Stimulated activated CD4-positive, alpha-beta T cell treated with anti-CD3 and anti-CD28 coated beads, Interleukin-15, amount 100 ng/mL, for 48 hours (primary cell): ENCODE measurements at places on chromosomes 12 and 14.

GRCh38 chr14:23042162-23042965, at the start of gene PSMB11:
PSMB11 (plus strand) TSS chr14:23042212; CDS start chr14:23042226, 14 bp downstream.
- DNase-seq: no peak

- no peak for DNase-seq
These were observed 19.5 kb upstream of the ITGA5 start for GRCh38 chr12:54438517-54438916.

- no peak for DNase-seq
These were observed 41.2 kb downstream of the DGLUCY start for GRCh38 chr14:91154851-91155625.

- DNase-seq: no peak
These were observed 24.3 kb downstream of the VRK1 start for GRCh38 chr14:96821501-96821900.

- DNase-seq: no peak
These were observed 66.6 kb upstream of the FBRSL1 start for GRCh38 chr12:132423251-132423819.

GRCh38 chr12:88243982-88244381, 101.9 kb downstream of the TMTC3 start:
- no peak for DNase-seq

DNA sequence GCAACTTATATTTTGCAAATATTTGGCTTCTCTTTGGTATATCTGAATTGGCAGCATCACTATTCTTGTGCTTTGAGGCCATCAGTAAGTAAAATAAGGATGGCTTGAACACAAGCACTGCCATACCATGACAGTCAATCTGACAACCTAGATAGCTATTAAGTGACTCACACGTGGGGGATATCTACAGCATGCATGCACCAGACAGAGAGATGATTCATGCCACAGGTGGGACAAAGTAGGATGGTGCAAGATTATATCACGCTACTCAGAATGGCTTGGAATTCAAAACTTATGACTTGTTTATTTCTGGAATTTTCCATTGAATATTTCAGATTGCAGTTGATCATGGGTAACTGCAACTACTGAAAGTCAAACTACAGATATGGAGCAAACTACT, 675.6 kb upstream of the MDGA2 start:
- DNase-seq: no peak

- no peak for DNase-seq
These were observed 8.8 kb downstream of the ALKBH2 start for GRCh38 chr12:109084425-109084824.

DNA sequence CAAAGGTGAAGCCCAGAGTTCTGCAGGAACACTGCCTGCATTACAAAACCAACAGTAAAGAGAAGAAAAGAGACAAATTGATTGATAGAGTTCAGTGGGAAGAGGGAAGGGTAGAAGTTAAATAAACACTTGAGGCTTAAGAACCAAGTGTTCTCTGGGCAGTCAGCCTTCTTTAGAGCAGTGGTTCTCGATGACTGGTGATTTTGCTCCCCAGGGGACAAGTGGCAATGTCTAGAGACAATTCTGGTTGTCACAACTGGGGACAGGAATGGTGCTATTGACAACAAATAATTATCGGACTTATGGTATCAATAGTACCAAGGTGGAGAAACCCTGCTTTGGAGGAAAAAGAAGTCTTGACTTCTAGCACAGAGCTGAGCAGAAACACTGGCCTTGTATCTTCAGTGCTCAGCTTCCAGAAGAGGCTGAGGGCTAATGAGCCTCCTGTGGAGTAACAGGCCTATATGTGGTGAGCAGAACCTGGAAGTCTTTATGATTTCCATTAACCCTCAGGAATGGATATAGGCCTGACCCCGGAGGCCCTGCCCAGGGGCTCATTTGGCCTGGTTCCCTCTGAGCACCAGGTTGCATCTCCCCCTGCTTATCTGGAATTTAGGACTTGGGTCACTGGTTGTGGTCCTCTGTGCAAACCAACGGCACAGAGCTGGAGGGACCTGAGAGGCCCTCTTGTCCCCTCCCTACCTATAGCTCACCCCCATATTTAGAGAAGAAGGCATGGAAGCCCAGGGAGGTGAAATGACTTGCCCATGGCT, 204.6 kb upstream of the PWP1 start:
- no peak for DNase-seq

GRCh38 chr12:57736741-57737466, 1.6 kb downstream of the AGAP2 start:
- no peak for DNase-seq

- no peak for DNase-seq
These were observed 5.2 kb downstream of the ZBTB42 start for GRCh38 chr14:104805941-104806624.

DNA sequence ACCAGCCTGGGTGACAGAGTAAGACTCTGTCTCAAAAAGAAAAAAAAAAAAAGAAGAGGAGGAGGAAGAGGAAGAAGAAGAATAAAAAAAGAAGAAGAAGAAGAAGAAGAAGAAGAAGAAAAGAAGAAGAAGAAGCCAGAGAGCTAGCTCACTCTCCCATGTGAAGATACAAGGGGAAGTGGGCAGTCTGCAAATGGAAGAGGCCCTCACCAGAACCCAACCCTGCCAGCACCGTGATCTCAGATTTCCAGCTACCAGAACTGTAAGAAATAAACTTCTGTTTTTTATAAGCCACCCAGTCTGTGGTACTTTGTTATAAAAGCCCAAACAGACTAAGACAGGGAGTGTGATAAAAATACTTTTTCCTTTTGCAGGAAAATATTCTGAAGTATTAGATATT, 130.7 kb downstream of the ETNK1 start:
- no peak for DNase-seq

GRCh38 chr12:131473741-131474709, 236.9 kb upstream of the SFSWAP start:
- no peak for DNase-seq

DNA sequence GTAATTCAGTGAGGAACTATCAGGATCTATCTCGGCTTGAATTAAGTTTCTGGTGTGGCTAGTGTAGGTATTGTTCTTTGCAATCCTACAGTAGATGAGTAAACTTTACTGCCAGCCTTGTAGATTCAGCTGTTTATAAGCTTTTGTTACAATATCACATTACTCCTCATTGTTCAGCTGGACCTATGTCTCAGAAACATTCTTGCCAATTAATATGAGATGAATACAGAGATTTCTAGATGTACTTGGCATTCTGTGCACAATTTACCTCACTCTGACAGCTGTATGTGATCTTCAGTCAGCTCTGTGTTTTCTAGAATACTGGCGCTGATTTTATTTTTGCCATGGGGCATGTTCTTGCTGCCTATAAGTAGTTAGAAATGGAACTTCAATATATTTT, 55.7 kb downstream of the METTL25 start:
- no peak for DNase-seq

GRCh38 chr12:122420471-122421162, 1.9 kb downstream of the CLIP1 start:
- no peak for DNase-seq
